H9 (cell line): ENCODE measurements at places on chromosomes 11 and 22. TPM values are rescaled to one million over a fixed set of nuclear protein-coding genes. Genes with fewer than 3 reads are reported as not detected.

DNA sequence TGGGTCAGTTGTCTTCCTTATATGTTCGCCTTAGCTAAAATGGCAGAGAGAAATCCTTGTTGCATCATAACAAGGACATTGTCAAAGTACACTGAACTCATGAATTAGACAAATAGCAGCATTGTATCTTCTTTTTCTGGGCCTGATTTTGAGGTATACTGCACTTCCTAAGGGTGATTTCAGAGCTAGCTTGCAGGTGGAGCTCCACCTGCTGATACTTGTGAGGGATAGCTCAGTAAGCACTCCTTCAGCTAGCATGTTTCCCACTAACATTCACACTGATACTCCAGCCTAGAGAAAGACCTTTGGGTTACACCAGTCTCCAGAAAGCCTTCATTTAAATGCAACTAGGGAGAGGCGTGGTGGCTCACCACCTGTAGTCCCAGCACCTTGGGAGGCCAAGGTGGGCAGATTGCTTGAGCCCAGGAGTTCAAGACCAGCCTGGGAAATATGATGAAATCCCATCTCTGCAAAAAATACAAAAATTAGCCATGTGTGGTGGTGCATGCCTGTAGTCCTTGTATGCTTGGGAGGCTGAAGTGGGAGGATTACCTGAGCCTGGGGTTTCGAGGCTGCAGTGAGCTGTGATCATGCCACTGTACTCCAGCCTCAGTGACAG, 29.8 kb downstream of the JAM3 start:
- H3K27me3 ChIP-seq: no peaks in the 10 kb centered on the region
- no peak for DNase-seq
- no peak overlapping the region for H3K27ac ChIP-seq
- no peak overlapping the region for H3K4me3 ChIP-seq

Gene OR52E8
- total RNA-seq: not detected in 2 replicates

DNA sequence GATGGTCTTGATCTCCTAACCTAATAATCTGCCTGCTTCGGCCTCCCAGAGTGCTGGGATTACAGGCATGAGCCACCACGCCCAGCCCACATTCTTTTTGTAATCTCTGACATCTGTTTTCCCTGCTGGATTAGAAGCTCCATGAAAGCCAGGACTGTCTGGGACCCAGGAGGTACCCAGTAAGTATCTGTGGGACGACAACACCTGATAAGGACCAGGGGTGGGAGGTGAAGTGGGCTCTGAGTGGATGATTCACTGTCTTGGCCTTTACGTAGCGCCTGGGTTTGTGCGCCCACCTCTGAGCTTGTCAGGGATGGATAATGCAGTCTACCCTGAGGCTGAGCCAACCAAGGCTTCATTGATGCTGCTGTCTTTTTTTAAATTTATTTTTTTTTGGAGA, 118.8 kb downstream of the ABTB2 start:
- DNase-seq: no peak
- no peaks in the 10 kb centered on the region for H3K27me3 ChIP-seq
- H3K27ac ChIP-seq: no peak overlapping the region
- peaks cover 1% of the 10 kb centered on the region; the same call in 1 of the 2 replicates for H3K4me1 ChIP-seq

Gene ARHGAP1
- 45.3 and 47.9 TPM in 2 replicates for total RNA-seq

GRCh38 chr11:103870821-103871309, 165.6 kb upstream of the DDI1 start:
- DNase-seq: no peak
- H3K4me3 ChIP-seq: no peak overlapping the region
- no peaks in the 10 kb centered on the region for H3K27me3 ChIP-seq
- no peaks in the 10 kb centered on the region for H3K4me1 ChIP-seq
- no peak overlapping the region for H3K27ac ChIP-seq
- no peaks in the 10 kb centered on the region for H3K36me3 ChIP-seq
